NCI-H1930 (cell line): ENCODE measurements at places on chromosomes 13 and 19.

DNA sequence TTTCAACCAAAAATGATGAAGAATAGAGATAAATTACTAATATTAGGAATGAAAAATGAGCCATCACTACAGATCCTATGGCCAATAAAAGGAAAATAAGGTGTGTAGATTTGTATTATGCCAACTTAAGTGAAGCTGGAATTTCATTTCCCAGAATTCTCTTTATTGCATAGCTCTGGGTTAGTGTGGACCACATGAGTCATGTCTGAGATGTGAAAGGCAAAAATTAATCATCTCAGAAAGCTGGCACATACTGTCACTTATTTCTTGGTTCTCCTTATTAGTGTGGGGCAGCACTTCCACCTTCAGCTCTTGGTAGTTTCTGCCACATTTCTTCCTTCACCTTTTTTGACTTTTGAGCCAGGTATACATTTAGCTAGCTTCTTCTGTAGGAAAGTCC lies 82.6 kb downstream of the KATNAL1 start:
- no peak for DNase-seq

DNA sequence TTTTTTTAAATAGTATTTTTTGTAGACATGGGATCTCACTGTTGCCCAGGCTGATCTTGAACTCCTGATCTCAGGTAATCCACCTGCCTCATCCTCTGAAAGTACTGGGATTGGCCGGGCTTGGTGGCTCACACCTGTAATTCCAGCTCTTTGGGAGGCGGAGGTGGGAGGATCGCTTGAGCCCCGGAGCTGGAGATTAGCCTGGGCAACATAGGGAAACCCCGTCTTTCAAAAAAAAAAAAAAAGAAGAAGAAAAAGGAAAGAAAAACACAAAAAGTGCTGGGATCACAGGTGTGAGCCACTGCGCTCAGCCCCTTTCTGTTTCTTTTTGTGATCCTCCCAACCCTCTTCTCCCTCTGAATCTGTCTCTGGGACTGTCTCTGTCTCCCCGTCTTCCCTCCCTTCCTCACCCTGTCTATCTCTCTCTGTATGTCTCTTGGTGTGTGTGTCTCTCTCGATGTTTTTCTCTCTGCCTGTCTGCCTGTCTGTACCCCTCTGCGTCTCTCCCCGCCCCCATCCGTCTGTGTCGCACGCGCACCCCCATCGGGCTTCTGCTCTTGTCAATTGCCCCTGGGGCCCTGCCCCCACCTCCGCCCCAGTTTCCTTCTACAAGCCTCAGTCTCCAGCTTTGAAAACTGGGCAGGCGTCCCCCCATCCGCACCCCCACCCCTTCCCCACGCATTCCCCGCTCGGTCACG lies 540 bp upstream of the ZFP36 start:
- DNase-seq = no peak

DNA sequence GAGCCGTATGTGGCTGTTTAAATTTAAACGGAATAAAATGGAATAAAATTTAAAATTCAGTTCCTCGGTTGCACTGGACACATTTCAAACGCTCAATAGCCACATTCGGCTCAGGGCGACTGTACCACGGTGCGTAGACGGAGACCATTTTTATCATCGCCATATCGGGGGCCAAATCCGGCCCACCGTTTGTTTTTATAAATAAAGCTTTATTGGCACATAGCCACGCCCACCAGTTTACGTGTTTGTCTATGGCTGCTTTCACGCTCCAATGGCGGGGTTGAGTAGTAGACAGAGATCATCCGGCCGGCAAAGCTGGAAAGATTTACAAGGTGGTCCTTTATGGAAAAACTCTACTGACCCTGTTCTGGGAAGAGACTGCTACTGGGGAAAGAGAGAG lies 33.0 kb downstream of the PTPRS start:
- no peak for DNase-seq

DNA sequence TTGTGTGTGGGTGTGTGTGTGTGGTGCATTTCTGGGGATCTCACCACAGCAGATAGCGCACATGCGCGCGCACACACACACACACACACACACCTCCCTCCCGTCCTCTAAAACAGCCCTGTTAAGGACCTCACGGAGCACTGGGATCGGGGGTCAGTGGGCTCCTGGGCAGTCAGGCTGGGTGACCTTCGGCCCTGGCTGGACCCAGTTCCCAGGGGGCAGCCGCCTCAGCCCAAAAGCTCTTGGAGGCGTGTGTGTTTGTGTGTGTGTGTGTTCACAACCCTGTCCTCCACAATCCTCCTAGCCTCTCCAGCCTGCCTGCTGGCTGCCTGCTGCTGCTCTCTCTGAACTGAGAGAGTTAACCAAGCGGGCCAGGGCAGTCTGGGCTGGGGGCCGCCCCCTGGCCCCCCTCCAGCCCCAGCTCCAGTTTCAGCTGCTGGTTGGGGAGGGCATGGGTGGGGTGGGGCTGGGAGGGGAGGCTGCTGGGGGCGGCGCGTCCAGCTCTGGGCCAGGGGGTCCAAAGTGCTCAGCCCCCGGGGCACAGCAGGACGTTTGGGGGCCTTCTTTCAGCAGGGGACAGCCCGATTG lies at the start of gene FXYD1:
TSS of gene FXYD1 (plus strand) at position 520 of the 588 bp plus-strand sequence. CDS start 1,256 bp downstream, outside the sequence.
- no peak for DNase-seq

- DNase-seq = no peak
These were observed 9.0 kb downstream of the FPR3 start for GRCh38 chr19:51803967-51804366.

GRCh38 chr13:105336706-105337576 lies 1198.5 kb downstream of the EFNB2 start:
- DNase-seq = no peak

DNA sequence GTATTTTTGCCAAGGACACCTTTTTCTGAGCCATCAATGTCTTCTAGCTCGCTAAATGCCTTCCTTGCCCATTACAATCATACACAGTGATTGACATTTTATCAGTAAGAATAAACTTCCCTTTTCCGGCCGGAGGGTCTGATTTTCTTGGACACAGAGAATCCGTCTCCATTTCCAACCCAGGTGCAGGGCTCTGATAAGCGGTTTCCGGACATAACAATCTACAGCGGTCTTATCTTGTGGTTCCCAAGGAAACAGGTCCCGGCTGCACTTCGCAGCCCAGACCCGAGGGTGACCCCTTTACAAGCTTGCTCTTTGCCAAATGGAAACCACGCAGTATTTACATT lies 5.1 kb upstream of the ZNF77 start:
- DNase-seq = no peak

DNA sequence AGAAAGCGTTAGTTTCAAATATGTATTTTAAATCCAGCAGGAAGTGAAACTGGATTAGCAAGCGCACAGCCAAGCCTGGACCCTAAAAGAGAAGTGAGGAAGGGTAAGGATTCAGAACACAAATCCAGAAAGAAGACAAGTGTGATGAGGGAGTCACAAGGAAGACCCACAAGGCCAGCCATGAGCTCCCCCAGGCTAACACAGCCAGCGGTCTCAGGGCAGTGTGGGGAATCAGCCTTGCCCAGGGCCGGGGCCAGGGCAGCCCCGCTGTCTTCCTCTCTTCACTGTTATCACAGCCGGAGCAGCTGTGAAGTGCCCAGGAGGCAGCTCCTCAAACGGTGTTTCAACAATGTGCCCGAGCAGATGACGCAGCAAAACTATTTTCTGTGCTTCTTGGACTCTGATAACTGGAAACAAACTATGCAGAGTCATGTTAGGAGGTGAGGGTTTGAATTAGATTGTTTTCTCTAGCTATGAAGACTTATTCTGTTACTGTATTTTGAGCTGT lies 12.2 kb upstream of the CDC16 start:
- DNase-seq = no peak
